ENCODE measurements at places on chromosomes 7 and 10. TPM values are rescaled to one million over a fixed set of nuclear protein-coding genes. Genes with fewer than 3 reads are reported as not detected.

GRCh38 chr10:293636-294035 lies 158.4 kb downstream of the ZMYND11 start:
- DNase-seq: no peak

GRCh38 chr10:74255214-74255613 lies 104.2 kb downstream of the ADK start:
- DNase-seq: no peak

DNA sequence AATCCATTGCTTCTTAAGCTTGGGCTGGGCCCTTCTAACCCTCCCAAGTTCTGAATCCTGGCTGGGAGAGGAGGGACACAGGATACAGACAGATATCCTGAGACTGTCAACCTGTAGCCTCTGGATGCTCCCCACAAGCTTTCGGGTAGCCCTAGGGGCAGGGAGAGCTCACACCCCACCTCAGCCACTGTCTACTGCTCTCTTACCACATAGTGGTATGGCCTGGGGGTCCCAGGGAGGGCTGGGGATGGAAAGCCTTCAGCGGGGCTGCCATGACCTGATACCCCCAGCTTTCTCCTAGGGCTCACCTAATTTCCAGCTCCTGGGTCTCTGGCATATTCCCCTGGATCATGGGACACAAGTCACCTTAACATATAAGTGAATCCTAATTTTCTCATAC lies 25.1 kb downstream of the CRHR2 start:
- DNase-seq: no peak

The LIPN gene
- total RNA-seq: not detected

DNA sequence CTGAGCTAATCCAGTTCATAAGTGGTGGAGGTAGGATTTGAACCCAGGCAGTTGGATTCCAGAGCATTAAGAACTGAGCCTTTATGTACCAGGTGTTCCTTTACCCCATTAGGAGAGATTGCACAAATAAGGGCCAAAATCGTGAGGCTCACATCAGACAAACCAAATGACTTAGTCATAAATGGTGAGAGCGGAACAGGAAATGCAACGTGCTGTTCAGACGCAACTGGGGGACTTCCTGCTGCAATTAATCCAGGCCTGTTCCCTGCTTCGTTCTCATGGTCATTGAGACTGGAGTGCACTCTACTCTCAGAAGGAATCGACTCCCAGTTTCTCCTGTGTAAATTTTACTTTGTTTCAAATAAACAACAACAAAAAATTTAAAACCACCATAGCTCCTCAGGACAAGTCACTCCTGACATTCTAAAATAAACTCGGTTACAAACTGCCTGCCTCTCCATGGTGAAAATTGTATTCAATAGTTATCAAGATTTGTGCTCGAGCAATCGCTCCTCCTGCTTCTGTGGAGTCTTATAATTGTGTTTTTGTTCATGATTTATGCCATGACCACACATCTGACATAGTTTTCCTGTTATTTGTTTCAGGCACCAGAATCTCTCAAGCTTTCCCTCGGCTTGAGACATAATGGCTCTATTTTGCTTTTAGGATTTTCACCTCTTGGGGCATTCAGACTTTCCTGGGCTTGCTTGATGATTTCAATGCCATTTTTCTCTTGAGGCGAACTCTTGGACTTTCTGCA lies 115.3 kb upstream of the BMPER start:
- DNase-seq: no peak

GRCh38 chr10:47314416-47314970 lies 7.8 kb upstream of the GDF2 start:
- DNase-seq: no peak

The TLX1 gene
- not detected for total RNA-seq

The TYSND1 gene
- total RNA-seq: 14.3 TPM

DNA sequence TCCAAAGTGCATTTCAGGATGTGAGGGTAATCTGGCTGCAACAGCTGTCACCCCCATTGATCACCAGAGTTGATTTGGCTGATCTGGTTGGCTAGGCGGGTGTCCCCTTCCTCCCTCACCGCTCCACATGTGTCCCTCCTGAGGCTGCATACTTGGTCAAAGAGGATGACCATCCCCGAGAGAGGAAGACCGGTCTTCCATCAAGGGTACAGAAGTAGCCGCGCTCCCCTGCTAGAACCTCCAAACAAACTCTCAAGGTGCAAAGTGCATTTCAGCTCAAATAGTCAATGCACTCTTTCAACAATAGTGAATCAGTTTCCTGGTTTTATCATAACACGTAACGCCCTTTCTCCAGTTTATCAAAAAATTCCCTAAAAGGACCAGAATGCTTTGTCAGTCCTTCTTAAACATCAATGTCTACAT lies 44.6 kb downstream of the CARD11 start:
- no peak for DNase-seq

GRCh38 chr7:132471515-132471914 lies 104.8 kb downstream of the PLXNA4 start:
- no peak for DNase-seq

DNA sequence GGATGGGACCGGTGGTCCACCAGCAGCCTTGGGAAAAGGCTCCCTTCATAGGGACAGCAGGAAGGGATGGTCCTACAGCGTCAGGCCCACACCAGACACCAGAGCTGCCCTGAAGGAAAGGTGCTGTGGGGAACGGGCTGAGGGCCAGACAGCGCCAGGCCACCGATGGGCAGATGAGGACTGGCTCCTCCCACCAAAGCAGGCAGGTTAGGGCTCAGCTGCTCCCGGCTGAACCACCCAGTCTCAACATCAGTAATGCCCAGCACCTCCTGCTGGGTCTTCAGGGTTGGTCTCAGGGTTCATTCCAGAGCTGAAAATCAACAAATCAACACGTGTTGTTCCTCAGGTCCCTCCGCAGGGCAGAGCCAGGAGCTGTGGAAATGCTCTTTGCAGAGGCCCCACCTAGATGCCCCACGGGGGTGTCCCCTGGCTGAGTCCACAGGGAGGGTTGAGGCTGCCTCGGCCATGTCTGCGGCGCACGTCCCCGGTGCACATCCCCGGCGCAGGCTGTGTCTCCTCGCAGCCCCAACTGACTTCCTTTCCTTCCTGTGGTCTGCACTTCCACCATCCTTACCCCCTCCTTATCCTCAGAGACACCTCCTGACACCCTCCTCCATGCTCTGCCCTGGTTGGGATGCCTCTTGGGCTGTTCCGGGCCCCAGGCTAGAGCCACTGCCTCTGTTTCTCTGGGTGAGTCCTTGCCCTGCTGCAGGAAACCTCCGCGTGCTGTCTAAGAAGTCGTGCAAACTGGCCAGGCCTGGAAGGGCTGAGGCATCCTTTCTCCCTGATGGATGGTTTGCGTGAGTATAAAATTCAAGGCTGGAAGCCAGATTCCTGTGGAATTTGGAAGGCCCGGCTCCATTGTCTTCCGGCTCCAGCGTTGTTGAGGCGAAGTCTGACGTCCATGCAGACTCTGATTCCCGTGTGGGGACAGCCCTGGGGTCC lies 32.8 kb upstream of the CFAP46 start:
- DNase-seq: no peak

- DNase-seq: no peak
Measured at GRCh38 chr7:18694484-18694883, 198.9 kb downstream of the HDAC9 start.

- DNase-seq: no peak
Measured at GRCh38 chr7:25048444-25048834, 68.5 kb upstream of the OSBPL3 start.

- DNase-seq: peak; percentile 97
Measured at GRCh38 chr10:94902570-94902969, 35.9 kb upstream of the CYP2C9 start.

The SLC29A4 gene
- total RNA-seq: 8.2 TPM

GRCh38 chr7:81752318-81752714 lies 17.5 kb downstream of the HGF start:
- DNase-seq: no peak

DNA sequence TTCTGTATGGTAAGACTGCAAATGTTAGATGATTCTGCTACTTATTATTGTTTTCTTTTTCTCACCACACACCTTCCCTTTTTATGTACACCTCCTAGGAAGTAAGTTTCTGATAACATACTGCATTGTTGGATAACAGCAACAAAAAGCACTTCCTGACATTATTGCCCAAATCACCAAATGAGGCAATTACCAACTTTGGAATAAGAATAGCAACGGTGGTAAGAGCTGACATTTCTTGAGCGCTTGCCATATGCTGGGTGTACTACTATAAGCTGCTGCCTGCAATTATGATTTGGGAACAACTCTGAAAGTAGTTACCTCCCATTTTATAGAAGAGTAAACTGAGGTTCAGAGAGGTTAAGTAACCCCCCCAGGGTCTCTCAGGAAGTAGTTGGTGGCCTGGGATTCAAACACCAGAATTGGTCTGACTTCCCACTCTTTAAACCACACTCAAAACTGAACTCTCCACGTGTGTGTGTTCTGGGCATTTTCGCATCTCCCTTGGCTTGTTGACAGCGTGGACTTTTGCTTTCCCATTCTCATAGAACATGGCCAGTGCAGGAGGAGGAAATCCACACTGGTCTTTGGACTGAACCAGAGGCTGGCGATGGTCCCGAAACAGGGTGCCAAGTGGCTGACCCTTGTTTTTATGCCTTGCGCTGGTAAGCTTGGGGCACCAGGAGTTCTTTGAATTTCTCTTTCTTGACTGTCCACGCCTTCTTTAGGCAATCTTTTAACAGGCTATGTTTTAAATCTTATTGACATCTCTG lies 71.4 kb downstream of the TCF7L2 start:
- no peak for DNase-seq

DNA sequence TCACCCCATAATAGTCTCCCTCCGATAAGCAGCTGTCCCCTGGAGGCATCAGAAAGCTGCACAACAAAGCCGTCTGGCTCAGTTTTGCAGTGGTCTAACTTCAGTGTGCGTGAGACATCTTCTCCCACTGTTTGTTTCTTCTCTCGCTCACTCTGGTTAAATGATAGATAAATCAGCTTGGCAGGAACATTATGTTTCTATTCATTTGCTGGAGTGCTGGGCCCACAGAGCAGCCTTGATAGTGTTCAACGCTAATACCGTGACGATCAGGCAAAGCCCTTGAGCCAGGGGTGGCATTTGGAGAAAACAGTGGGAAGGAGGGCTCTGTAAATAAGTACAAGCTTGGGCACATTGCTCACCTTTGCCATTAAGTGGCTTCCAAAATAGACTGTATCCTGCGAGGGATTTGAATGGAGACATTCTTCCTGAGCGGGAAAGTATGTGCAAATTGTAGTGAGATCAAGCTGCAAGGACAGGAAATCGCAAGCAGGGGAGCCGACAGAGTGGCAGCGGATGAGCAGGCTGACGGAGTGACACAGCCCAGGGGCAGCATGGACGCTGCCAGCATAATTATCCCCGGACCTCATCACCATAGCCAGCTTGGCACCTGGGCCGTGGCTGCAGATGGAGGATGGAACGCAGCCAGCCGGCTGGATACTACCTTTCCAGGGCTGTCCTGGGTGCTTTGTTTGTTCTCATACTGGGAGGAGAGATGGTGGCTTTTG lies 256.8 kb upstream of the FZD8 start:
- no peak for DNase-seq

DNA sequence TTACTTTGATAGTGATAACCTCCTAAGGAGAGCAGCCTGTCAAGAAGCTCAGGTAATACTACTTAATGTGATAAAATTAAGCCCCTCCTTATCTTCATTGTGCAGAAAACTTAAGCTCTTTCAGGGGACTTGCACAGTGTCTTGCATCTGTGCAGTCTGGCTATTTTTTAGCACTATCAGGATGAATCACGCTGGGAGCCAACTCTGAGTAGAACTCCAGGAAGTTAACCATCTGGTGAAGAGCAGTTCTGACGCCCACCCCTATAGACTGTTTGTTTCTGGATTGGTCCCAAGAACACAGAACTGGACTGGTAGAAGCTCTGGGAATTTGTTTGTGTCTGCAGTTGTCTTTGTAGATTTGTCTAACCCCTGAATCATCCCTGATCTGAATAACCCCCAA lies 41.9 kb downstream of the AGK start:
- DNase-seq: no peak

DNA sequence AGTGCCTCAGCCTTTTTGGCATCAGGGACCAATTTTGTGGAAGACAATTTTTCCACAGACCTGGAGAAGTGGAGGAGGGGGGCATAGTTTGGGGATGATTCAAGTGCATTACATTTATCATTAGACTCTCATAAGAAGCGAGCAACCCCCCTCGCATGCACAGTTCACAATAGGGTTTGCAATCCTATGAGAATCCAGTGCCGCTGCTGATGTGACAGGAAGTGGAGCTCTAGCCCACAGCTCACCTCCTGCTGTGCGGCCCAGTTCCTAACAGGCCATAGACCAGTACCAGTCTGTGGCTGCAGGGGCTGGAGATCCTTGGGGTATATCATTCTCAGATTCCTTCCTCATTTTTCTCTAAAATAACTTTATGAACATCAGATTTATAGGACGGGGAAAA lies 50.8 kb downstream of the ATAD1 start:
- DNase-seq: no peak

The TMEM213 gene
- not detected for total RNA-seq

The TMEM236 gene
- 0.07 TPM for total RNA-seq

GRCh38 chr7:155523168-155523675 lies 23.1 kb downstream of the CNPY1 start:
- DNase-seq: no peak

DNA sequence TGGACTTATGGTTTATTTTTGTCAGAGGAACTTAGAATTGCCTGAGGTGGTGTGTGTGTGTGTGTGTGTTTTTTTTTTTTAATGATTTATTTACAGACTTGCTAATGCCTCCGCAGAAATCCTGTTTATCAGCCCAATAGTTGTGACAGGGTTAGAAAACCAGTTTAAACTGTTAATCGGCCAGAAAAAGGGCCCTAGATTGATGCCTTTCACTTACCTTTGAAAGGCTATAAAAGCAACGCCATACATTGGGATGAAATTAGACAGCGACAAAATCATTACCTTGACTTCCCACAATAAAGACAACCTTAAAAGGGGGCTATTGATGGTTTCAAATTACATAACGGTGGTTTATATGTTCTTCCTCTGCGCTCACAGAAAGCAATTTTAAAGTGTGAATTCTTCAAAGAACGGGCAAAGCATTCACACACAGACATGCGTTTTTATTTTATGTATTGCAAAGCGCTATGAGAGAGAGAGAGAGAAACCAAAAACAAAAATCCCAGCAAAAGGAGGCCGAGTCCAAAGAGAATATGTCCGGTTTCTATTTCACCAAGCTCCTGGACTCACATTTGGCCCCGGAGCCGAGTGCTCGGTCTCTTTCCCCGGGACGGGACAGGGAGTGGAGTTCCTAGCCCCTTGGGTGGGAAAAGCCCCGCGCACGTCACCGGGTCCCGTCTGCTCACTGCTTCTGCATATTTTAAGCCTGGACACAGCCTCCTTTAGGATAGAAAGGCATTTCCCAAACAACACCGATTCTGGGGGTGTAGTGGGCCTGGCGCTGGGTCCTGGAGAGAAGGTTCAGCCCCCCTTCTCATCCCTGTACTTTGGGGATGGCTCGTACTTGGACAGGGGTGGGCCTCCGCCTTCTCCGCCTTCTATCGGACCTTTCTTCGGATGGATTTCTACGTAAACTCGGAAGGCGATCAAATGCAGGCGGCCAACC lies 26.8 kb upstream of the VAX1 start:
- DNase-seq: no peak

The TFEC gene
- total RNA-seq: not detected

The C7orf57 gene
- total RNA-seq: not detected

GRCh38 chr10:95536894-95537541 lies 24.2 kb downstream of the SORBS1 start:
- DNase-seq: no peak
